T-helper 2 cell treated with Interferon-gamma antibody and Interleukin-4, amounts not matched to agents 5 μg/mL and 100 μg/mL, for 36 hours (primary cell): ENCODE measurements at places on chromosomes 1 and 21.

DNA sequence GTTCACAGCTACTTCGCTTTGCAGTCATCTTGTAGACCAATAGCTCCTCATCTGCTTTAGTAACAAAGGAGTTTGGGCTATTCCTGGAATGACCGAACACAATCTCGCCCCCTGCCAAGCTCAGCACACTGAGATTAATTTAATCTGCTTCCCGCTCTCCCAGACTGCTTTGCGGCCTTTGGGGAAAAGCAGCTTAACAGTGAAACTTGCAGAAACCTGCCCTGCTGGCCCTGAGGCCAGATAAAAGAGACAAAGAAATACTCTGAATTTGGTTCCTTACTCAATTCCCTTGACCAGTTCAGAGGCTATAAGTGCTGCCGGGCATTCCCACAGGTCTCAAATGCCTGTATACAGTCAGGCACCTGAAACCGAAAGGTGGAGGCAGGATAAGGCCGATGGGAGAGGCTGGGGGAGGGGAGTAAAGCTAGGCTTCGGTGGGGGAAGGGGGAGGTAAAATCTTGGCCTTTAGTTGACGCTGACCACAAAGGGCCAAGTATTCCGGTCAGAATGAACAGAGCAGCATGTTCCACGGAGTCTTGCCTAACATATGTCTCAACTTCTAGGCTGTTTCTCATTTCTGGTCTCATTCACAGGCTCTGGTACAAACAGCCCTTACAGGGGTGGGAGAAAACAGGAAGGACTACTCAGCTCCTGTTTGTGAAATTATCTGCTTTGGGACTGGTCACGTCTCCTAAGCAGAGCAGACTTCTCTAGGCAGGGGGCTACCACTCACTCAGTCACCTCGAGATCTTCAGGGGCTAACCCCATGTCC, 17.7 kb upstream of the A3GALT2 start:
- DNase-seq: no peak

- DNase-seq: no peak
Observed at GRCh38 chr1:27724961-27725373, 794 bp upstream of the FAM76A start.

- DNase-seq: no peak
Observed at GRCh38 chr21:41209016-41209619, 41.2 kb downstream of the BACE2 start.

DNA sequence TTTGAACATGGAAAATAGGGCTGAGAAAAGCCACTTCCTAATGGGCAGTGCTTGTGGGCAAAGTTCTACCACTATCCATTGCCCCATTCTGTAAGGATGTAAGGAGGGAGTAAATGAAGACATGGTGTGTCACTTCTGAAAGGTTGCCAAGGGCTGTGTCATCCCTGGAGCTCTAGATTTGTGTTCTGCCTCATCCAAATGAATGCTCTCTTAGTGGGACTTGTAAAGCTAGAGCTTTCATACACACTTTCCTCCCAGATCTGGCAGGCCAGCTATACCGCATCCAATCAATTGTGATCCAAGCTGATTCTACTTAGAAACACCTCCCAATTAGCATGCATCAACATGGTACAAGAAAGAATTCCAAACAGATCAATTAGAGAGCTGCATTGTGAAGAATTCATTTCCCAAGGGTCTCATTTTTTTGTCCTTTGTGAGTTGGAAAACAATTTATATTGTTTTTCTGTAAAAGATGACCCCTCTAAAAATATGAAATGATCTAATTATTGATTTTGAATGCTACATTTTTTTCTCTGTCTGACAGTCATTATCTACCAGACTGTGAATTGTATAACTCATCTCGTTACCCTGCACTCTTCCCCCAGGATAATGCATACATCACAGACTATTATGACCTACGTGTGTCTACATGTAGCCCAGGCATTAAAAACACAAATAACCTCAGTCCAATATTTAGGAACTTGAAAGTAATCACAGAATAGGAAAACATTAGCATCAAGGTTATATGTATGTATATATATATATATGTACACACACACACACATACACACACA, 117.1 kb upstream of the DUSP10 start:
- no peak for DNase-seq

- peak; percentile 39 for DNase-seq
Observed at GRCh38 chr1:41917835-41918449, 780 bp downstream of the HIVEP3 start.

GRCh38 chr1:116933606-116934515, 24.1 kb downstream of the PTGFRN start:
- DNase-seq: no peak

DNA sequence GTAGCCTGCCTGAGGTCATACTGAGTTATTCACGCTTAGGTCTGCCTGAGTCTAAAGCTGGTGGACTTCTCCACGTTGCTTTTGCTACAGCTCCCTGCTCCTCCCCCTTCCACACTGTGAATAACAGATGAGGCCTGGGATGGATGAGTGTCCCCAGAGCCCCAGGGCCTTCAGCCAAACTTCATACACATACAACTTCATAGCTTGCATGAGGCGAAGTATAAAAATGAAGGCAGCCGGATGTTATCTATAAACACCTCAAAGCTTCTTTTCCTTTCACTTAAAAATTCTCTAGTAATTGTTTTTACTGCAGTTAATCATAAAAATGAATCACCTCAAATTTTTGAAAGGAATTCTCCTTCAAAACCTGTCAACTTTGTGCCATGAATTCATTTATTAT, 70.2 kb downstream of the DAB1 start:
- DNase-seq: no peak

DNA sequence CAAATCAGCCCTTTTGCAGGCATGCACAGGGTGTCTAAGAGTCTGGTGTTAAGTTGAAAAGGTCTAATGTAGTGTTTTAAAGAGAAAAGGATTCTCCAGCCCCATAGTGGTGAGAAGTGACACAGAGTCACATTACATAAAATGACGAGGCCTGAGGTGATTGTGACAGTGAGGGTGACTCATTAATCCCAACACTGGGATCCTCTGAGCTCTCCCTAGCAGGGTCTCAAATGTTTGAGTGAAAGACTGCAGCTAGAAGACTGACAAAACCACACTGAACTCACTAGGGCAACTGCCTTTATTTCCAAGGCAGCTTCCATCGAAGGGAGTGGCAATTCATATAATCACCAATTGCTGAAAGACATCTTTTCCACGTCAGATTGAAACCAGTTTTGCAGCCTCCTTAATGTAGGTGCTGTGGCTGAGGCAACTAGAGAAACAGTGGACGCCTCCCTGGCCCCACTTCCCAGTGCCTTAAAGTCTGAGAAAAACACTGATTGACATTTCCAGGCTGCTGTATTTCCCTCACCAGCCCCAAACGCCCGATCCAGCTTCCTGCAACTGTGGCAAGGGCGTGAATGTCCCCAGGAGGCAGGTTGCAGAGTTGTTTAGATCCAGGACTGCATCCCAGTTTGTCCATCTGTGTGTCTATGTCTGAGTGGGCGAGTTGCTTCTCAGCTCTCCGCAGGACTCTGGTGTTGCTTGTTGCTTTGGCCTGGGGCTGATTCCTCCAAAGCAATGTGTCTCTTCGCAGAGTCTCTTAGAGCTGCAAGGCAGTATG, 81.4 kb downstream of the RUNX1 start:
- DNase-seq: peak; percentile 81

- DNase-seq: no peak
Observed at GRCh38 chr1:152398812-152399698, 15.0 kb downstream of the CRNN start.

- no peak for DNase-seq
Observed at GRCh38 chr1:53582211-53583020, 123.2 kb downstream of the DMRTB1 start.
